ENCODE measurements at places on chromosomes 13 and 19.
A peak's percentile ranks its signal among the peaks of the same experiment; 100 is the strongest.

DNA sequence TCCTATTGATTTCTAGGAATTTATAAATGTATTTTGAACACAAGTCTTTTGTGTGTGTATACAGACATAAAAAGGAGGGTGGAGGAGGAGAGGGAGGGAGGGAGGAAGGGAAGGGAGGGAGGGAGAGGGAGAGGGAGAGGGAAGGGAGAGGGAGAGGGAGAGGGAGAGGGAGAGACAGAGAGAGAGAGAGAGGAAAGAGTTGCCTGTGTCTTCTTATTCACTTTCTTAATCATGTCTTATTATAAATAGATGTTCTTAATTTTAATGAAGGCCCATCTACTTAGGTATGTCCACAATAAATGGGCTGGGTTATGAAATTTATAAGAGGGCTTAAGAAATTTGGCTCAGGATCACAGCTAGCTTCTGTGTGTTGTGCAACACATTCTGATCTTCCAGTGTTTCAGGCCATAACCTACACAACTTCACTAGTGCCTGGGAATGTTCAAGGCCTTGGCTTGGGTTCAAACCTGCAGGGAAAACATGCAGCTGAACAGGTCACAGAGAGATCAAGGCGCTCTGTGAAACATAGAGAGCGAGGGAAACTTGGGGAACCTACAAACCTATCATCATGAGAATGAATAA, 39.3 kb downstream of the ZNF45 start:
- H3K27ac ChIP-seq: no peak overlapping the region
- H3K36me3 ChIP-seq: peaks cover 44% of the 10 kb centered on the region
- H3K4me1 ChIP-seq: no peaks in the 10 kb centered on the region
- no peak for DNase-seq
- H3K4me3 ChIP-seq: no peak overlapping the region

DNA sequence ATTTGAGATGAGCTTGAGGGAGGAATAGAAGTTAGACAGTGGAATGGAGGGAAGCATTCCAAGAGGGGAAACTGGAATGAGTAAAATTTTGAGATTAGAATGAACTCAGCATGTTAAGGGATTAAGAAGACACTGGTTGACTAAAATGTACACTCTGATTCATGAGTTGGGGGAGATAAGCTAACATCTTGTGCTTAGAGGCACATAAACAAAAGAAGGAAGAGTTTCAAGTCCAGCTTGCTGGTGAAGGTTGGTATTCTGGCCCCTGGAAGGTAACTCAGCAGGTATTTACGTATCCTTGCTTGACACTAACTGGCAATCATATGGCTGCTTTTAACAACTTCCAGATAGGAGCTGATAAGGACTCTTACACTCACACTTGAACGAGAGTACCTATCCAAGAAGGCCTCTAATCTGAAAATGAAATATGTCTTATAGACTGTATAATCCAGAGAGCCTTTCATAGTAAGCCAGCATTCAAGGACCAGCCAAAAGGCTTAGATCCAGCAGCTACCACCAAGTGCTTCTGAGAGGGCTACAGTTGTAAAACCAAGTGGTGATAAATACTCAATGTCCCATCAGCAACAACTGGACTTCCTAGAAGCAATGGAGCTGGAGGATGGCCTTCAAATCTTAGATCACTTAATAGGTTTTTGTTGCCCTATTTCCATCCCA, 149.7 kb upstream of the SERP2 start:
- H3K4me3 ChIP-seq: no peak overlapping the region
- no peak overlapping the region for H3K27ac ChIP-seq
- H3K36me3 ChIP-seq: no peaks in the 10 kb centered on the region
- no peaks in the 10 kb centered on the region for H3K27me3 ChIP-seq
- no peak for DNase-seq
- no peaks in the 10 kb centered on the region for H3K4me1 ChIP-seq

GRCh38 chr13:50071379-50071778, 56.1 kb downstream of the KCNRG start:
- H3K4me3 ChIP-seq: peak overlapping the region; percentile 36
- DNase-seq: no peak
- peaks cover 7% of the 10 kb centered on the region for H3K36me3 ChIP-seq
- H3K27ac ChIP-seq: no peak overlapping the region
- peaks cover 56% of the 10 kb centered on the region for H3K4me1 ChIP-seq

GRCh38 chr19:5624018-5624663, 1.3 kb downstream of the SAFB start:
- no peak for DNase-seq
- peaks cover 68% of the 10 kb centered on the region for H3K4me1 ChIP-seq
- H3K36me3 ChIP-seq: peaks cover 37% of the 10 kb centered on the region

- no peak overlapping the region for H3K27ac ChIP-seq
- H3K27me3 ChIP-seq: peaks cover 4% of the 10 kb centered on the region
- no peak overlapping the region for H3K4me3 ChIP-seq
- no peak for DNase-seq
Measured at GRCh38 chr19:51271067-51271466, 20.2 kb downstream of the SIGLECL1 start.

DNA sequence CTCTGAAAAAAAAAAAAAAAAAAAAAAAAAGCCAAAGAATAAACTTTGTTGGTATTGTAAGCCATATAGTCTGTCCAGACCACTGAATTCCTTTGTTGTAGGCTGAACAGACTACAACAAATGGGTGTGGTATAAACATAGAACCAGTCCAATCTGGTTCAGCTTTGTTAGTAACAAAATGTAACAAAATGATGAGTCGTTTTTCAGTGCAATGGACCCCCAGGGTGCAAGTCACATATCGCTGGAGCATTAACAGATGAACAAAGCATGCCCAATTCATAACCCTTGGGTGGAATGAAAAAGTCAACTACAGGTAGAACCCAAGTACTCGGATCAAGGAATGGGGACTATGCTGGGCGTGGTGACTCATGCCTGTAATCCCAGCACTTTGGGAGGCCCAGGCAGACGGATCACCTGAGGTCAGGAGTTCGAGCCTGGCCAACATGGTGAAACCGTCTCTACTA, 13.6 kb upstream of the FCHO1 start:
- H3K27me3 ChIP-seq: no peaks in the 10 kb centered on the region
- no peak overlapping the region for H3K4me3 ChIP-seq
- H3K36me3 ChIP-seq: no peaks in the 10 kb centered on the region

GRCh38 chr19:40687525-40688016, 2.9 kb downstream of the NUMBL start:
- peaks cover 13% of the 10 kb centered on the region for H3K36me3 ChIP-seq
- no peak overlapping the region for H3K27ac ChIP-seq
- no peaks in the 10 kb centered on the region for H3K27me3 ChIP-seq
- H3K4me3 ChIP-seq: no peak overlapping the region
- peaks cover 13% of the 10 kb centered on the region for H3K4me1 ChIP-seq

DNA sequence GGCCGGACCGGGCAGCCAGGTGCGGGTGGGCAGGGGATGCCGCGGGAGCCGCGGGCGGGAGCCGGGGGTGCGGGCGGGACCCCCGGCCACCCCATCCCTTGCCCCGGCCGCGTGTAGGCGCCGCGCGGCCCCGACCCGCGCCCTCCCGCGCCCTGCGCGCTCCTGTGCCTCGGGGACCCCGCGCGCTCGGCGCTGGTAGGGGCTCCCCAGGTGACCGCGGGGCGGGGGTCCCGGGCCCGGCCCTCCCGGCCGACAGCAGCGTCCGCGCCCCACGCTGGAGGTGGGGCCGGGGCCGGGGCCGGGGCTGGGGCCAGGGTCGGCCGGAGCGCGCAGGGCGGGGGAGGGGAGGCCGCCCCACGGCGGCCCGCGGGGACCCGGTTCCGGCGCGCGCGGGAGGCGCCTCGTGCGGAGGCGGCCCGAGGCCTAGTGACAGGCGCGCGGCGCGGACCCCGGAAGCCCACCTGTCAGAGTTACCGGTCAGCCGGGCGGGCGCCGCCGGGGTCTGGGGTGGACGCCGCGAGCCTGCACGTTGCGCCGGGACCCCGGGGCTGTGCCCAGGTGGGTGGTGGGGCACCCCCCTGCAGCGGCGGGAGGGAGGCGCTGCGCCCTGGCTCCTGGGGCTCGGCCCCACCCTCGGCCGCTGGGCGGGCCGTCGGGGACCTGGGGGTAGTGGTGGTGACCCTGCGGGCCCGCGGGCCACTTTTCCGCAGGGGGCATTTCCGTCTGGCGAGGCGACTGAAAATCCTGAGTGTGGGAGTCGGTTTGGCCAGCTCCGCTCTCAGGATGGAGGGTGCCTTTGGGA, 518 bp downstream of the TFDP1 start:
- H3K27ac ChIP-seq: peak overlapping the region; percentile 77
- peaks cover 34% of the 10 kb centered on the region for H3K4me1 ChIP-seq
- no peaks in the 10 kb centered on the region for H3K27me3 ChIP-seq
- peaks cover 13% of the 10 kb centered on the region for H3K36me3 ChIP-seq
- DNase-seq: no peak

Measured in natural killer cell treated with Interleukin-12 subunit alpha and Interleukin-12 subunit beta and Interleukin-15 and Interleukin-18, amount 100 ng/mL, for 72 hours (primary cell).